Endodermal cell (in vitro differentiated cells): ENCODE measurements at places on chromosomes 11 and 22.

- DNase-seq = no peak
Observed at GRCh38 chr11:78313181-78313795, 104.3 kb downstream of the GAB2 start.

DNA sequence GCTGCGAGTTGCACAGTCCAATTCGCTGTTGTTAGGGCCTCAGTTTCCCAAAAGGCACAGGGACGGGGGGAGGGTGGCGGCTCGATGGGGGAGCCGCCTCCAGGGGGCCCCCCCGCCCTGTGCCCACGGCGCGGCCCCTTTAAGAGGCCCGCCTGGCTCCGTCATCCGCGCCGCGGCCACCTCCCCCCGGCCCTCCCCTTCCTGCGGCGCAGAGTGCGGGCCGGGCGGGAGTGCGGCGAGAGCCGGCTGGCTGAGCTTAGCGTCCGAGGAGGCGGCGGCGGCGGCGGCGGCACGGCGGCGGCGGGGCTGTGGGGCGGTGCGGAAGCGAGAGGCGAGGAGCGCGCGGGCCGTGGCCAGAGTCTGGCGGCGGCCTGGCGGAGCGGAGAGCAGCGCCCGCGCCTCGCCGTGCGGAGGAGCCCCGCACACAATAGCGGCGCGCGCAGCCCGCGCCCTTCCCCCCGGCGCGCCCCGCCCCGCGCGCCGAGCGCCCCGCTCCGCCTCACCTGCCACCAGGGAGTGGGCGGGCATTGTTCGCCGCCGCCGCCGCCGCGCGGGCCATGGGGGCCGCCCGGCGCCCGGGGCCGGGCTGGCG, at the start of gene BCR:
Gene BCR (plus strand): TSS at position 209 of the 592 bp plus-strand sequence. CDS start 452 bp downstream, outside the sequence.
- peak; percentile 82 for DNase-seq

DNA sequence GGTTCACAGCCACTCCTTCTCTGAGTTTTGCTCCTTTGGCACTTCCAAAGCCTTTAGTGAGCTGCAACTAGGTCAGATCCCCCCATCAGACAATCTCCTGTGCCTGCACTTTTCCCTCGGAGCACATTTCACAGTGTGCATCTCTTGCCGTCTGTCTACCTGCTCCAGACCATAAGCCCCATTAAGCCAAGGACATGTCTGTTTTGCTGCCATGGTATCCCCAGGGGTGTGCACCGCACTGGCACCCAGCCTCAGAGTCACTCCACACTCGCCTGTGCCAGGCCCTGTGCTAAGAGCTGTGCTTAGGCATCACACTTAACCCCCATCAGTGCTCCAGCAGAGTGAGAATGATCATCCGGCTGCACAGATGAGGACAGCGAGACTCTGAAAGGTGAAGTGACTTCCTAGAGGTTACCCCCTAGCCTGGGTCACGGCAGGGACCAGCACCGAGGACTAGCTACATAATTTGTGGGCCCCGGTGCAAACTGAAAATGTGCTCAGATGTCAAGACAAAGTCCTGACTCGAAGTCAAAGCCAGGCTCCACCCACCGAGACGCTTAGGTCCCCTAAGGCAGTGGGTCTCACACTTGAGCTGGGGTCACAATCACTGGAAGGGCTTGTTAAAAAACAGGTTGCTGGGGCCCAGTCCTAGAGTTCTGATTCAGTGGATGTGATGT, 33.9 kb downstream of the ARRB1 start:
- peak; percentile 66 for DNase-seq

- no peak for DNase-seq
Observed at GRCh38 chr11:61447601-61448551, 18.0 kb downstream of the SDHAF2 start.

- peak; percentile 7 for DNase-seq
Observed at GRCh38 chr11:8605971-8606563, 12.0 kb upstream of the STK33 start.

DNA sequence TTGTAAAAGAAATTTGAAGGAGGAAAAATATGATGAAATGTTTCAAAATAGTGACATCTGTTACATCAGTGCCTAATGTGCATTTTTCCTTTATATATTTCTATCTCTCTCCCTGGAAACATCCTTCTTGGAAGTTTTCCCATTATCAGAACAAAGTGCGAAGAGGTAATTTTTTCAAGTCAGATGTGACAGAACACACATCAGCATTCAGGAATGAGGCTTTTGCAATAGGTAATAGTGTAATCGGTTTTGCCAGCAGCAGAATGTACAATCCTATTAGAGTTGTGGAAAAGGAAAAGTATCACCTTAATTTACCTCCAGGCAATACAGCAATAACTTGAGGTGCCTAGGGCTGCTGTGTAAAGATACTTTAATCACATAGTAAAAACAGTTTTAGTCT, 275.8 kb downstream of the FAT3 start:
- no peak for DNase-seq

DNA sequence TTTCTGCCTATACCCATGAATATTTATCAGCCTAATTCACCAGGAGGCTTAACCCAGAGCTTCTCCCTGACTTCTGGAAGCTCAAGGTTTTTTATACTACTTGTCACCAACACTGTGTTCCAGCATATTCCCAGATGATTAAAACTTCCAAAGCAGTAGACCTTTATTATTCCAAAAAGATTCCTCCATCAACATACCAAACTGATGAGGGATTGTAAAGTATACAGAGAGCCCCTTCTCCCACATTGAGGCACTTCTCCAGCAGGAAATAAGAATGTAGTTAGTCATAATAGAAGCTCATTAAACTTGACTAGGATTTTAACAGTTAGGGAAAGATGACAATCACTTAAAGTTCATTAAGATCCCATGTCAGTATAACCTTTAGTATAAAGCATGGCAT, 51.4 kb upstream of the CEP126 start:
- DNase-seq = no peak

DNA sequence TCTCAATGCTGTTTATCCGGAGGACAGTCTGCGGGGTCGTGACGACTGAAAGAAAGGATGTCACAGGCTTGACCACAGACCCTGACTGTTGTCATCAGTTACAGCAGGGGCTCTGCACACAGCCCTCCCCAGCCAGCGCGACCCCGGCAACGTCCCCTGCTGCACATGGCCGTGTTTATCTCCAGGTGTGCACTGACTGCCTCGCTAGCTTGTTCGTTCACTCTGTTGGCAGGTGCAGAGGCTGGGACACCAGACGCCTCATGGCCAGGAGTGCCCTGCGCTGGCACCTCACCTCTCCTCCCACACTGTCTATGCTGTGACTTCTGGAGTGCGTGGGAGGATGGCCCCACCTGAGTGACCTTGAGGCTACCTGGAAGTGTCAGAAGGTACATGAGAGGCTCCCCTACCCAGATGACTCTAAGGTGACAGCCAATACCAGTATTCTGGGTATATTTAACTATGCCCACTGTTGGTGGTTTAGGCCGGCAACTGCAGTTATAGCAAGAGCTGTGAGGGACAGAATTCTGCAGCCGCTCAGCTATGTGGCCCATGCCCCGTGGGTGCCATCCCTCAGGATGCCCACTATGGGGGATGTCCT, 12.2 kb downstream of the MRPL21 start:
- no peak for DNase-seq

- no peak for DNase-seq
Observed at GRCh38 chr11:101668236-101668635, 84.4 kb upstream of the TRPC6 start.

DNA sequence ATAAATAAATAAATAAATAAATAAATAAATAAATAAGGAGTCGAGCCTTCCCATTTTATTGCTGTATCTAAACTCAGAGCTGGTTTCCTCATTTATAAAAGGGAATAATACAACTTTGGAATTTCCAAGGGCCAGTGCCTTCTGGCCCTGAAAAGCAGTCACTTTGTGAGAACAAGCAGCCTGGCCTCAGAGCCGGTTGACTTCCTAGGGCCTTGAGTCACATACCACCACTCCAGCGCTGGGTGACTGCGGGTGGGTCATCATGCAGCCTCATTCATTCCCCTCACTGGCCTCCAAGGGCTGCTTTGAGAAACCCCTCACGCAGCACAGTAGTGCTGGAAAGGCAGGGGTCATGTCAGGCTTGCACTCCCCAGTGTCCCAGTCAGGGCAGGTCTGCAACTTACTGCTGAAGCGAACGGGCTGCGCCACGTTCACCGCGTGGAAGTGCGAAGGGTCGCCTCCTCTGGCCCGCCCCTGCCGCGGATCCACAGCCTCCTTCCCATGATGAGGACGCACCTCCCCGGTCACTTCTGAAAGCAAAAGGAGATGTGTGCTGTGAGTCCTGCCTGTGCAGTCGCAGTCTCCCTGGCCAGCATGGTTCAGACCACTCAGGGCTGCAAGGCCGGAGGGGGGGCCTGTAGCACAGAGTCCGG, 54.4 kb downstream of the DGCR2 start:
- no peak for DNase-seq

DNA sequence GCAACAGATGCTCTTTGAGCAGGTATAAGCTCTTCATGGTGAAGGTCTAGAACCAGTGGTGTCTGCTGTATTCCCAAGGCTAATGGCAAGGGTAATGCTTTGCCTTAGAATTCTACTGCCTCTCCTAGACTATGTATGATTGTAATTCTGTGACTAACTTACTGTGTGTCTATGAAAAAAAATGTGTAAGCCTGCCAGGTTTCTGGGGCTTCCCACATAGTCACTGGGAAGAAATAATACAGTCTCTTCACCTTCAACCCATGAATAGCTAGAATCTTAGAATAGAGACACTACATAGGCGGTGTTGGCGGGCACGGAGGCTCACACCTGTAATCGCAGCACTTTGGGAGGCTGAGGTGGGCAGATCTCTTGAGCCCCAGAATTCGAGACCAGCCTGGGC, 84.1 kb downstream of the C11orf91 start:
- DNase-seq = no peak

GRCh38 chr11:67261946-67262681, 4.2 kb upstream of the GRK2 start:
- no peak for DNase-seq

GRCh38 chr11:35163702-35164496, 24.9 kb downstream of the CD44 start:
- DNase-seq = peak; percentile 64

GRCh38 chr22:40118979-40119378, 58.7 kb upstream of the TNRC6B start:
- DNase-seq = no peak

DNA sequence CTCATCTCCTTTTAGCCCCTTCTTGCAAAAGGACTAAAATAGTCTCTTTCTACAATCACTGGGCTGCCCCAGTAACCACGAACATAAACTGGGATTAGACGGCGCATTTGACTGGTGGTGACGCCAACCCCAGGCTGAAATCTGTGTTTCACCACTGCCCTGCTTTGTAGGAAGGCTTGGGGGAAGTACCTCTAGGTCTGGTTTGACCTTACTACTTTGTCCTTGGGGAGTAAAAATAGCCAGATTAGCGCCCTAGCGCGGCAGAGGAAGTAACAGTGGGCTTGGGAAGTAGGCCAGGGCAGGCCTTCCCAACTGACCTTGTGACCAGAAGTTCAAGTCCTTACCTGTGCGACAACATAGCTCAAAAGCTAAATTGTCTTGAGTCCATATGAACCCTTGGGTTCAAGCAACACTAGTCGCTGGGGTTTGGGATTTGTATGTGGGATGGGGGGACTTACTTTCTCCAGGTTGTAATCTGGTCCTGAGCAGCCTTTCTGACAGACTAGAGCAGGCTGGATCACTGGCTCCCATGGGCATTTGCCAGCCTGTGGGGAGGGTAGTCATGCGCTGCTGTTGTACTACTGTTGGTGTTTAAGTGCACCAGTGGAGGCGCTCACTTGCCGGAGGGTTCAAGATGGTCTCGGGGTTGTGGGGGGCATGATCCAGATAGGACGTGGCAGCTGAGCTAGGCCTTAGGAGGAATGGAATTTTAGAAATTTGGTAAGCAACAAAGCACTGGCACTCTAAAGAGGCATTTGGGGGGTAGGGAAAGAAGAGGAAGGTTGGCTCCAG, 953 bp upstream of the PACS1 start:
- DNase-seq = peak; percentile 78

- no peak for DNase-seq
Observed at GRCh38 chr11:118289401-118289800, 15.1 kb upstream of the CD3E start.

- no peak for DNase-seq
Observed at GRCh38 chr11:18295316-18295715, 26.6 kb downstream of the HPS5 start.

DNA sequence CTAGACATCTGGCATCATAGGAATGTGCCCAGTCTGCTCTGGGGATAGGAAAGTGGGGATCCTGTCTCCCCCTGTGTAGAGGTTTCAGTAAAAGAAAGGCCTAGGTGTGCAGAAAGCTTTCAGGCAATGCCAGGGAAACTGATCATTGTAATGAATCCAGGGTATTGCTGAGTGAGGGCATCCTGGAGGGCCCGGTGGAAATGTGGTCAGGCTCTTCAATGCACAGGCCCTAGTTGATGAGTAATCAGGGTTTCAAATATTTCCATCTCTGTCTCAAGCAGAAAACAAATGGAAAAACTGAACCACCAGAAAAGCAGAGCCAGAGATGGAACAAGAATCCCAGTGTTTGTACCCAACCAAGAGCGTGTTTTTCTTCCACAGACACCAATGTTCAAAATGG, 2.0 kb downstream of the CD3E start:
- no peak for DNase-seq

- DNase-seq = peak; percentile 70
Observed at GRCh38 chr11:97202613-97203292, 812.9 kb downstream of the JRKL start.

DNA sequence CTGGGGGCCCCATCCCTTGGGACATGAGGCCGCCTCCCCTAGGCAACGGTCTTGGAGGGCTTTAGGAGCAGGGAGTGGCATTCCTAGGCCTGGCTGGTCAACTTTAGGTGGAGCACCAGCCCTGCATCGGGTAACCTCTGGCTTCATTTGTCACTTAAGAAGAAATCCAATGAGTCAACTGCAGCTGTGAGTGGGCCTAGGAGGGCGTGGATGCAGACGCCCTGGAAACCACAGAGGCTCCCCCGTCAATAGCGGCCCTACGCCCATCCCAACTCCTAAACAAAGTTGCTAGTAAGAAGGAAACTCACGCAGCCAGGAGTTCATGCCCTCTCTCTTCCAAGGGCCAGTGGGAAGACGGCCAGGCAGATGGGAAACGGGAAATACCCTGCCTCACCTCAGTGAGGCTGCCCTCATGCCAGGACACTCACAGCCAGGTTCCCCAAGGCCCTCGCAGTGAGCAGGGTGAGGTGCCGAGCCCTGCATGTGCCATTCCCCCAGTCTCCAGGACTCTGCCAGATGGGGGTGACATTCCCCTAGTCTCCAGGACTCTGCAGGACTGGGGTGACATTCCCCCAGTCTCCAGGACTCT, 20.8 kb downstream of the BID start:
- DNase-seq = no peak

DNA sequence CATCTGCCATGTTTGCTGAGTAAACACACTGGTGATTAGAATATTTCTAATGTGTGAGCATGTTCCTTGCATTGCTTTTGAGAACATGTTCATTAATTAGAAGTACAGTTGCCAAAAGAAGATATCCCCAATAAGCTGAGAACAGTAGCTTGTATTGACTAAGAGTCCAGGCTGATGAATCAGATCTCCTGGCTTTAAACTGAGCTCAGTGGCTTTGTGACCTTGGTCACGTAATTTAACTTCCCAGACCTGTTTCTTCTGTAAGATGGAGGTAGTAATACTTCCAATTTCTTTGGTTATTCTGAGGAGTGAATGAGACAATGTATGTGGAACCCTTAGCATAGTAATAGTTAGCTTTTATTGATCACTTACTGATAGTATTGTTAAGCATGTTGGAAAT, 61.9 kb downstream of the CYB5R2 start:
- DNase-seq = no peak

- no peak for DNase-seq
Observed at GRCh38 chr22:17260298-17260697, 41.1 kb upstream of the ADA2 start.
